ENCODE measurements at places on chromosomes 7 and 10. TPM values are rescaled to one million over a fixed set of nuclear protein-coding genes. Genes with fewer than 3 reads are reported as not detected.

LBX1 gene
- not detected for total RNA-seq

PNLIPRP1 gene
- total RNA-seq: not detected

PDZD7 gene
- 0.54 TPM for total RNA-seq

SPDYE16 gene
- 0.94 TPM for total RNA-seq

HOXA4 gene
- total RNA-seq: 18.5 TPM

LOXL4 gene
- 10.6 TPM for total RNA-seq

CPN1 gene
- not detected for total RNA-seq

CPVL gene
- 4.8 TPM for total RNA-seq

HMX2 gene
- total RNA-seq: not detected

TMEM273 gene
- total RNA-seq: 65.8 TPM

HOXA11 gene
- total RNA-seq: 0.12 TPM

ERVW-1 gene
- not detected for total RNA-seq

SEMA4G gene
- total RNA-seq: 1.9 TPM

HOXA6 gene
- 0.46 TPM for total RNA-seq

SLC35G1 gene
- 4.6 TPM for total RNA-seq

ZNF503 gene
- total RNA-seq: 83.7 TPM

CAV2 gene
- total RNA-seq: 188 TPM

TWIST1 gene
- 29.3 TPM for total RNA-seq

IQUB gene
- 0.94 TPM for total RNA-seq

CYP3A5 gene
- 2.0 TPM for total RNA-seq

ATOH7 gene
- total RNA-seq: not detected

NEBL gene
- 1.9 TPM for total RNA-seq

SPDYE8 gene
- total RNA-seq: not detected

OR2A1 gene
- 0.13 TPM for total RNA-seq

TMEM270 gene
- not detected for total RNA-seq

All from gastroesophageal sphincter (tissue), 4 donors.